Dorsolateral prefrontal cortex (tissue), 122 donors: ENCODE measurements at places on chromosomes 1 and 21.

GRCh38 chr1:114755006-114755931 is 2.5 kb downstream of the CSDE1 start:
- no peak for DNase-seq

GRCh38 chr1:54998677-54999076 is at the start of gene BSND:
TSS of gene BSND (plus strand) at chr1:54998933. CDS start at chr1:54999187, 254 bp downstream.
- DNase-seq = no peak

GRCh38 chr21:34801519-34802132 is 132.8 kb downstream of the CLIC6 start:
- no peak for DNase-seq

DNA sequence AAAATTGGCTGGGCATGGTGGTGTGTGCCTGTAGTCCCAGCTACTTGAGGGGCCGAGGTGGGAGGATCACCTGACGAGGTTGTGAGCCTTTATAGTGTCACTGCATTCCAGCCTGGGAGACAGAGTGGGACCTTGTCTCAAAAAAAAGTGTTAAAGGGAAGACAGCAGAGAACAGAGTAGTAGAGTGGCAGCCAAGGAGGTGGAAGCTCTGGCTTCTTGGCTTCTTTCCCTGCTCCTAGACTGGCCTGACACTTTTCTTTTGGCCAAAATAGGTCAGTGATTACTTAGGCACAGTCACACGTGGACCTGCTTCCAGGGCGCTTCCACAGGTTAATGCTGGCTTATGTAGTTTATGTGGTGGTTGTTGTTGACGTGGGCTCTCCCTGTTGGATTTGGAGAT is 3.2 kb downstream of the DIP2A start:
- DNase-seq = no peak

- DNase-seq = no peak
Measured at GRCh38 chr1:23242414-23242813, 25.1 kb upstream of the HTR1D start.

- no peak for DNase-seq
Measured at GRCh38 chr1:14884614-14885175, 268.9 kb upstream of the TMEM51 start.

DNA sequence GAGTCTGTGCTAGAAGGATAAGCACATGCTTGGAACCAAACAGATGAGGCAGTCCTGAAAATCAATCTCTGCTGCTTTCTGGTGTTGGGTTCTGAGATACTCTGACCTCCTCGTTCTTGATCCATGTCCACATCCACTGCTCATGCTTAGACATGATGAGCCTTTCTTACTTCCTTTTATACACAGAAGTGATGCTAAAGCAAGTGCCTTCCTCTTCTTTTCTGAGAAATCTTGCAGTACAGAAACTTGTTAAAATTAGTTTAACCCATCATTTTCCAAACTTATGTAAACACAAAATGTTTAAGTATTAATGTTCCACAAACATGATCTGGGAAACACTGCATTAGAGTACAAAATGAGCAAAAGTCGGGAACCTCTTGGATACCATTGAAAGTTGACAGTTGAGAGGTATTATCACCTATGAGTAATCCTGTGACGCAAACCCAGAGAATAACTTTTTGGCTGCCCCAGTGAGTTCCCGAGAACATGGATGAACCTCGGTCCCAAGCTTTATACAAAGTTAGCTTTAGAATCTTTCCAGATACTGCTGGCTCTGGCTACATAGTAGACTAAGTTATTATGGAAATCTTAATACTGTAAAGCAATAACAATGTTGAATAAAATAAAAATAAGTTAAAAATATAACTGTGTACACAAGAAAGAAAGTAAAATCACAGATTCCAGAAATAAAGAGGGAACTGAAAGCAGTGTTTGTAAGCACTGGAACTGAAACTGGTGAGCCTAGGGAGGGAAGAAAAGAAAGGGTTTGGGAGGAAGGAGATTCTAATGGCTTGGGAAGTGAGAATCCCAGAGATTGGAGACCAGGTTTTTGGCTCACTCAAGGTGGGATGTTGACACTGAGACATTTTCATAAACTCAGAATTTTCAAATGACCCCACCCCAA is 429.3 kb upstream of the RUNX1 start:
- no peak for DNase-seq

- DNase-seq = no peak
Measured at GRCh38 chr1:246705368-246705767, 18.8 kb upstream of the SCCPDH start.

GRCh38 chr1:172774561-172774960 is 115.7 kb downstream of the FASLG start:
- DNase-seq = no peak

- no peak for DNase-seq
Measured at GRCh38 chr1:53025034-53025768, 36.8 kb upstream of the PODN start.

GRCh38 chr1:228989992-228990827 is 254.9 kb downstream of the RHOU start:
- peak; percentile 68 for DNase-seq

GRCh38 chr1:202680586-202681352 is 29.5 kb downstream of the SYT2 start:
- DNase-seq = no peak

DNA sequence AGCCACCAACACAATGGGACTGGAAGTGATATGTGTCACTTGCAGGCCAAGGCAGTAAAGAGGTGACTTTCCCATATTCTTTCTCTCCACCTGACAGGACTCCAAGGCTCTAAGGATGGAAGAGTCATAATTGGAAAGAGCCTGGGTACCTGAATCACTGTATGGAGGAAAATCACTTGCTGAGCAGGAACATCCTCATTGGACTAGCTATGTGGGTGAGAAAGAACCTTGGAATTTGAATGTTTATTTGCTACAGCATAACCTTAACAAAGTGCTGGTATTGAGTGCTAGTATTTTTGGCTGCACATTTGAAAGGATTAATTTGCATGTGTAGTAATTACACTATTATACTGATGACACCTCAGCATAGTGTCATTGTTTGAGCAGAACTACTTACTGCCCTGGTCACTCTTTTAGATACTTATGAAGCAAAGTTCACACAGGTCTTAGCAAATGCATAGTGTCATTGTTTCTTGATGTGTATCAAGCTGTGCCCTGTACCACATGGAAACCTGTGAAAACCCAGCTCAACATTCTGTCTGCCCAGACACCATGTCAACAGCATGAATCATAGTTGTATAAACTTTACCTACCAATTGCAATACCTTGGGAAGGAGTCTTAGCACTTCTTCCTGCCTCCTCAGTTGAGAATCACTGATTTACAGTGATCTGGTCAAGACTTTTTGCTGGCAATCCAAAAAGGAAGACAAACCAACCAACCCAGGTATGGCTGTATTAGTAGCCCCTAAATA is 5.1 kb upstream of the S100A10 start:
- no peak for DNase-seq

GRCh38 chr1:78003882-78004718 is 639 bp upstream of the DNAJB4 start:
- peak; percentile 22 for DNase-seq

DNA sequence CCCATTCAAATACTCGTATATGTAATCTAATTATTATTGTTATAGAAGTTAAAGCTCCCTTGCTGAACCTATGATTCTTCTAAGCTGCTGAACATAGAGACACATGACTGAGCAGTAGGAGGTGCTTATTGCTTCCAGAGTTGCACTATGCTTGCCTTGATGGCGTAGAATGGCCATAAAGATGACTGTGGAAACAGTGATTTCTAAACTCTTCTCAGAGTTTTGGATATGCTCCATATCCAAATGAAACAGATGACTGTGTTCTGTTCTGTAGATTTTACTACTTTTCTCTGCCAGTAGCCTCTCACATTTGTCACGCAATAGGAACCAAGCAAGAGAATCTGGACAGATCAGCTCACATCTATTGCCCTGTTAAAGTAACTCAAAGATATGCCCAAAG is 88.1 kb upstream of the CACYBP start:
- no peak for DNase-seq

DNA sequence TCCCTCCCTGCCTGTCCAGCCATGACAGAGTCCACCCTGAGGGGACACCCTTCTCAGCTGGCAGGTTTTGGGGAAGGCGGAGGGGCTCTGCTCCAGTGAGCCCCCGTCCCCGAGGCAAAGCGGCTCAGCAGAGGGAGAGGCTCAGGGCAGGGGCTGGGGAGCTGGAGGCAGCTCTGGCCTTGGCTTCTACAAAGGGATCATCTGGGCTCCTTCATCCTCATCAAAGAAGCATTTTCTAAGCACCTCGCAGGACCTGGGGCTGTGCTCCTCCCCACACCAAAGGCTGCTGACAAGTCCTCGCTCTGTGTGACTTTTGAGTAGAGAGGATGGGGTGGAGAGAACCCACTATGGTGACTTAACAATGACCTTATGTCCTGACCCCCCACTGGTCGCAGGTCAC is 21.0 kb upstream of the CLSTN1 start:
- no peak for DNase-seq

- DNase-seq = no peak
Measured at GRCh38 chr1:235366286-235366685, 941 bp upstream of the TBCE start.

DNA sequence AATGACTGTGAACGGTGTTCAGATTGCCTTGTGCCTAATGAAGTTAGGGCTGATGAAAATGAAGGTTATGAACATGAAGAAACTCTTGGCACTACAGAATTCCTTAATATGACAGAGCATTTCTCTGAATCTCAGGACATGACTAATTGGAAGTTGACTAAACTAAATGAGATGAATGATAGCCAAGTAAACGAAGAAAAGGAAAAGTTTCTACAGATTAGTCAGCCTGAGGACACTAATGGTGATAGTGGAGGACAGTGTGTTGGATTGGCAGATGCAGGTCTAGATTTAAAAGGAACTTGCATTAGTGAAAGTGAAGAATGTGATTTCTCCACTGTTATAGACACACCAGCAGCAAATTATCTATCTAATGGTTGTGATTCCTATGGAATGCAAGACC is 96.6 kb downstream of the ZFYVE9 start:
- DNase-seq = no peak

DNA sequence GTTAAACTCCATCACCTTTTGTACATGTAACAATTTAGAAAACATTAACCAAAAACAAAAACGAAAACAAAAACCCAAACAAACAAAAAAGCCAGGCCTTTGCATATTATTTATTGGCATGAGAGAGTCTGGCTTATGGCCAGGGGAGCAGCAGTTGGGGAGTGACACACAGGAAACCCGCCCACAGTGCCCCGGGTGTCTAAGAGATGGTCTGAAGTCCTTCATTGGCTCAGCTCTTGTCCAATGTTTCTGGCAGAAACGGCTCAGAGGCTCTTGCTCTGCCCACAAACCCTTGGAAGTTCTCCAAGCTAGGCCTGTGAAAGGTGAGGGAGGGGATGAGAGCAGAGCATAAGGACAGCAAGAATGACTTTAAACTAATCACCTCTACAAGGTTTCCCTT is 131.5 kb downstream of the CNIH3 start:
- no peak for DNase-seq

GRCh38 chr1:27109103-27109822 is 45.7 kb downstream of the SLC9A1 start:
- no peak for DNase-seq

- no peak for DNase-seq
Measured at GRCh38 chr1:77891200-77891599, 2.8 kb downstream of the NEXN start.

- no peak for DNase-seq
Measured at GRCh38 chr1:90434460-90434859, 282.6 kb downstream of the BARHL2 start.

DNA sequence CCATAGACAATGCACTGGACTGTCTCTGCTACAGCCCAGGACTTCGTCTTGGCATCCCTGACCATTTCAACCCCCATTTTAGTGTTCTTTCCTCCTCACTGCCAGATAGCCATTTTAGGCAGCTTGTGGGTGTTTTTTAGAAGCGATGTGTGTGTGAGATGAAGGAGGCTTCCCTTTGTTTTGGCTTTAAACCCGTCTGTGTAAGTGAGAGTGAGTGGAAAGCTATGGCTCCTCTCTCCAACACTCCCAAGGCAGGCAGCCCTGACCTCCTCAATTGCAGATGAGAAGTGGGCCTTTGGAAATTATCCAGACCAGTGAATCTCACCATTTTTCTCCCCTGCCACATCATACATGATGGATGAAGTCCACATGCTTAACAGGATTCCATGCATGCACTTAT is 70.3 kb upstream of the PGBD5 start:
- no peak for DNase-seq

DNA sequence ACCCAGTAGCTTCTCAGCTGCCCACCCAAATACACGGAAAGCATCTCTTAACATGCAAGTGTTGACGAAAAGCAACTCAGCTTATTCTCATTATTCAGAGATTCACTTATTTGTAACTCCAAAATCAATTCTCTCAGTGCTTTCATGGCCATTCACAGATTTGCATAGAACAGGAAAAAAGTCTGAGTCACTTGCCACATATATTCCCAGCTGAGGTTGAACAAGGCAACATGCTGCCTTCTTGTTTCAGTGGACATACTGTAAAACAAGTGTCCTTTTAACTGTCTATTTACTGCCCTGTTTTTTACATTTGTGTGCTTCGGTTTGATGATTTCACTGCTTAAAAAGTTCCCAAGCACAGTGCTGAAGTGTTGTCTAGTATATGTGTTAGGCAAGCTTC is 273.0 kb downstream of the LTN1 start:
- DNase-seq = no peak

DNA sequence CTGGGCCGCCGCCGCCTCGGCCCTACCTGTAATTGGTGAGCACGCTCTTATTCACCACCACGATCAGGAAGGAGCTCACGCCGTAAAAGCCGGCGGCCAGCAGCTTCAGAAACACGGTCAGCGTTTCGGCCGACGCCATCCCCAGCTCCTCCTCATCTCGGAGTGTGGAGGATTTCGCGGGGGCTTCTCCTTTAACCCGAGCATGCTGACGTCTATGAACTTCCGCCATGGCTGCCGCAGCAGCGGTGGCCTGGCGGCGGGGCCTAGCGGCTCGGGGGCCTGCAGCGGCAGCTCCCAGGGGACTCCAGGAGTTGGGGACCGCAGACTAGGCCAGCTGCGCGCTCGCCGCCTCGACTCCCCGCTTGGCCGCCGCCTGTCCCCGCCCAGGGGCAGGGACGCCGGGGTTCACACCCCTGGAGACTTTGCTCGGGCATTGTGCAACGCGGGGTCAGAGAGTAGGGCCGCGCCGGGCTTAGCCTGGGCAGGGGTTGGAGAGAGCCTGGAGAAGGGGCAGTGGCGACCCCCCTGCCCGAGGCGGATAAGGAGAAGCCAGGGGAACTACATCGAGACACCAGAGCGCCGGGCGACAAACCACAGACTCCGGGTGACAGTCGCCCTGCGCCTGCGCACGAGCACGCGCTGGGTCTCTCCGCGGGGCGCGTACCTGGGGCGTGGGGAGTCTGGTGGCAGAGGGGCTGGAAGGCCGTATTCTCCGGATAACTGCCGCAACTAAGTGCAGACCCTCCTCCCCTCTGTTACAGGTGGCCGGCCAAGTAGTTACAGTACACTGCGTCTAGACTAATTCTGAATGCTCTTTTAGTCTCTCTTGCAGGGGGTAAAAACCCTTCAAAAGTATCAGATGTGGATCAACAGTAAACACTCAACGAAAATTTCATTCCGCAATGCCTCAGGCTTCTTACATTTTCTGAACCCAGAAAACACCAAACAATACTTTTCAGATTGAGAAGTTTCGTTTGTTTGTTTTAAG is at the start of gene SLC35D1:
Gene SLC35D1 (minus strand): TSS at position 364 of the 988 bp plus-strand sequence. CDS start 135 bp downstream, at position 229.
- peak; percentile 74 for DNase-seq
